Activated T-cell treated with anti-CD3 and anti-CD28 coated beads for 4 hours (primary cell): ENCODE measurements at places on chromosomes 1 and 21.
A peak's percentile ranks its signal among the peaks of the same experiment; 100 is the strongest.

DNA sequence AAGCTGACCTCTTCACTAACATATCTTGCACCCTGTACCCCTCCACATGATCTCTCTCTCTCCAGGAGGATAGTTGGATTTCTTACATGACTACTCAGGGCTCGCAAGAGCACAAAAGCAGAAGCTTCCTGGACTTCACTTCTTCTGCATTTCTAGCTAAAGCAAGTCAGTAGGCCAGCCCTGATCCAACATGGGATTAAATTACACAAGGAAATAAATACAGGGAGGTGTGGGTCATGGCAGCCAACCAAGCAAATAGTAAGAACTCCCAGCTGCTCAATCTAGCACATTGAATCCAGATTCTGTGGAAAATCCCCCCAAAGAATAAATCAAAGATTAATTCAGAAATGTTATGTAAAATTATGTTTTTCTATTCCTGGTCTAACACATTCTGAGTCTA is 33.3 kb downstream of the KLHDC7A start:
- no peak for DNase-seq

GRCh38 chr21:16633831-16634459 is 878.9 kb upstream of the CXADR start:
- no peak for DNase-seq

DNA sequence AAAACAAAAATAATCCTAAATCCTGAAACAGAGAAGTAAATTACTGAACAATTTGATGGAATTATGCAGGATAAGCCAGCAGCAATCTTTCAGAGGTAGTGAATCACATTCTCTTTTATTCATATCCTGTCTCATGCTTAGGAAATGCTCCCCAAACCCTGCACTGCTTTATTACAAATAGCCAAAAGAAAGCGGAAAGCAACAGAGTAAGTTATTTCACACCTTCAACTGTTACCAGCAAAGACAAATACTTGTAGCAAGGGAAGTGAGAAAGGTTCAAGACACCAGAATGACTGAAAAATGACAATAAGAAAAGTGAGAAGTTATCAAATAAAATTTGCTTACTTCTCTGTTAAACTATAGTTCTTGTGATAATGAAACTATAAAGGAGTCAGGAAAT is 6.2 kb downstream of the ZRANB2 start:
- DNase-seq = no peak

DNA sequence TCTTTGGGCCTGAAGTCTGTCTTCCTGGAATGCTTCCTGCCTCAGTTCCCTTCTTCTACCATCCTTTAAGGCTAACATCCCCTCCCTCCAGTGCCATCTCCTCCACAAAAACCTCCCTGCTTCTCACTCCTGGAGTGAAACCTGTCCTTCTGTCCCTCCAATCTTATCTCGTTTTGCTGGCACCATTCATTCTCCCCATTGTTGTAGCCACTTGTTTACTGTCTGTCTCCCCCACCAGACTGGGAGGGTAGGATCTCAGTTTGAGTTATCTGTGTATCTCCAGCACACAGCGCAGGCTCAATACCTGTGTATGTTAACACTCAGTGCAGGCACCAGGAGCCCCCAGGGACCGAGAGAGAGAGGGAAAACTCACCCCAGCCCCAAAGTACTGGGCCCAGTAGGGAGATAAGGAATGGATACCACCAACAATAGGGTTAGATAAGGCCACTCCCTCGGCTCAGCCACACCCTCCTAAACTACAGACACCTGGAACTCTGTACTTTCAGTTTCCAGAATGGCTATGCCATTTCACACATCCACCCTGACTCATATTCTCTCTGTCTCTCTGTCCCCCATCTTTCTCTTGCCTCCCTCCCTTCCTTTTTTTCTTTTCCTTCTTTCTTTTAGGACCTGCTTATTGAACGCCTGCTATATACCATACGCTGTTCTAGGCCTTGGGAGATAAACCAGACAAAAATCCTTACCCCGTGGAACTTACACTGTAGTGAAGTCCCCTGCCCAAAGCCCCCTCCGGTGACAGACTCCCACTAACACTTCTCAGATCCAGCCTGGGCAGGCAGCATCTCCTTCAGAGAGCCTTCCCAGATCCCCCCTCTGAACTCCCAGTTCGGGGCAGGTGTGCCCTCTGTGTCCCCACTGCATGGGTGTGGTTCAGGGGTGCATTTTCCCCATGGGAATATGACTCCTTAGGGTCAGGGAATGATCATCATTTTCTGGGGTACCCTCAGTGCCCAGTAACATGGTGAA is 3.3 kb upstream of the SSBP3 start:
- DNase-seq = no peak

- no peak for DNase-seq
These were observed 61.4 kb upstream of the HTR1D start for GRCh38 chr1:23278717-23279116.

GRCh38 chr1:219276049-219276738 is 102.5 kb downstream of the LYPLAL1 start:
- no peak for DNase-seq

- no peak for DNase-seq
These were observed 135.7 kb downstream of the ZNF281 start for GRCh38 chr1:200274116-200274515.

DNA sequence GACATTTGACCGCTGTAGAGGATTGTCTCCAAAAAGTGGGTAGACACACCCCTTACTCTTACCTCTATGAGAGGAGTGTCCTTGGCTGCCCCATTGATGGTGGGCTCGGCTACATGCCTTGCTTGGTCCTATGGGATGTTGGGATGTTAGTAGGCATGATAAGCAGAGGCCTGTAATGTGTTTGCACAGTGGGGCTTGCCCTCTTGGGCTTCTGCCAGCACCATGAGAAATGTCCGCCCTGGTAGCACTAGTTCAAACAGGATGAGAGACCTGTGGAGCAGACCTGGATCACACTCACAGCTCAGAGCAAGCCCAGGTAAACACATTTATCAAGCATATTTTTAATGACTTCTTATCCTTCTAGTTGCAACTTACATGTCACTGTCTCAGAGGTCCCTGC is 54.2 kb downstream of the SH3GLB1 start:
- DNase-seq = no peak

DNA sequence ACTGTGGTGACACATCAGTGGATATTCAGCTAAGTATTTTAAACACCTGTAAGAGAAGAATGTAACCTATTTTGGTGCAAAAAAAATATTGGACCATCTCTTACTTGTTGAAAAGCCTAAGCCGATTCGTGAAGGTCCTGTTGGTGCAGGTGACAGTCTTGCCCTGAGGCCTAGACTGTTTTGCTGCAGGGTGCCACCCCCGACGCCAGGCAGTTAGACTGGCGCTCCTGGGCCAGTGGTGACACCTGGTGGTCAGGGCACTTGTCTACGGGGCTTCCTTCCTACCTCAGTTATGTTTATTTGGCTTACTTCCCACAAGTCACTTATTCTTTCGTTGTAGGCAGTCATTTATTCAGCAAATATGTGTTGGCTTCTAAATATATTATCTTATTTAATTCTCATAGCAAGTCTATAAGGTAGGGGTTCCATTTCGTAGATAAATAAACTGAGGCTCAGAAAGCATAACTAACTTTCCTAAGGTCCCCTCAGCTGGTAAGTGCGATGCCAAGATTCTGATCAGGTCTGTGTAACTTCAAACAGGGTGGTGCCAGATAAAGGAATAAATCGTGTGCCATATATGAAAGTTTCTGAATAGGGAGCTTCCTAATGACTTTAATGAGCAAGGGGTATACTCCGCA is 1.9 kb downstream of the EEIG2 start:
- peak; percentile 69 for DNase-seq

DNA sequence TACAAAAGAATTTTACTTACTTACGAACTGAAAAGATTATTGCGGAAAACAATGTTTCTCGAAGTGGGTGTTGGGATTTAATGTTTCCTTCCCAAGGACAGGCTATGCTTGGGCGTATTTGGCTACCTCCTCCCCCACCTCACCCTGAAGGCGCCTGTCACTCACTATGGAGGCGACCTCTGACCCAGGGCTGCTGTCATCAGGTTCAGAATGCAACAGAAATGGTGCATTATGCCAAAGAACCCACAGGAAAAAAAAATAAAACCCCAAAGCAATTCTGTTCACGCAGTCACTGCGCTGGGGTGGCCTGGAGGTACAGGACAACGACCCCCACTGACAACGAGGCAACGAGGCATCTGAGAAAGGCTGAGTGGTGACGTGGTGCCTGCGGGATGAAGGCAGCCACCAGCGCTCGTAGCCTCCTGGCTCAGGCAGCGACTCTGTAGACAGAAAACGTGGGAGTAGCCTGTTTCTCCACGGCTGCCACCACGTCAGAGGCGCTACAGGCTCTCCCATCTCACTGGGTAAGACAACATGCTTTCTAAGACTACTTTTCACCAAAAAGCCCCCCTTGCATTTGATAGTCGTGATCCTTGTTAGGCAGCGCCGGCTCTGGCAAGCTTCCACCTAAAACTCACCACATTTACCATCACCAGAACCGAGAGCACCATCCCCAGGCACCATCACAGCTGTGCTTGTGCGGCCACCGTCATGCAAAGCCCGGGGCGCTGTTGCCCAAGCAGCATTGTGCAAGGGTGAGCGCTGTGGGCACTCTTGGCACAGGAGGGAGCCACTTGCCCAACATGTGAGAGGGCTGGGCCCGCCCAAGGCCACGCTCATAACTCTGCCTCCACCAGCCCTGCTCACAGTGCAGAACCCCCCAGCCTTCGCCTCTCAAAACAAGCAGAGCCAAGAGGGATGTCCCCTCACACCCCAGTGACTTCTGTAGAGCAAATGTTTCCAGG is 14.3 kb downstream of the NADK start:
- DNase-seq = no peak

DNA sequence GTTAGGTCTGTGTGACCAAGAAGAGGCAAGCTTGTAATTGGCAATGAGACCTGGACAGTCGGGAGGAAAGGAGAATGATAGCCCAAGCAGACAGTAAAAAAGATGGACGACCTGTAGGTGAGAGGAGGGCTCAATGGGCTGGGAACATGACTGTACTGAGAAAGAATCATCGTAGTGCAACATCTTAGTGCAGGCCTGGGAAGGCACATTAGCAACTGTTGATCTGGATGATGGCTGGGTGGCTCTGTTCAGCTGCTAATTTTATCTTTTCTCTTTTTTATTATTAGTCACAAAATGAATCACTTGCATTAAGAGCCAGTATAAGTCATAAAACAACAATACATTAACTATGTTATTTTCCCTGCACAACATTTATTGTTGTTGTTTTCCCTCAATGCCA is 32.9 kb downstream of the IFI44 start:
- DNase-seq = no peak
